ENCODE measurements at places on chromosomes 16 and 17.

- no peak for DNase-seq
Measured at GRCh38 chr16:68737046-68737729, at the start of gene CDH1. Gene CDH1, plus strand, starts transcription at chr16:68737292. Its CDS starts 124 bp downstream, at chr16:68737416.

GRCh38 chr17:9905902-9906301 lies 831 bp upstream of the RCVRN start:
- no peak for DNase-seq

- DNase-seq, result no peak
Measured at GRCh38 chr16:85029408-85029784, 1.8 kb downstream of the KIAA0513 start.

DNA sequence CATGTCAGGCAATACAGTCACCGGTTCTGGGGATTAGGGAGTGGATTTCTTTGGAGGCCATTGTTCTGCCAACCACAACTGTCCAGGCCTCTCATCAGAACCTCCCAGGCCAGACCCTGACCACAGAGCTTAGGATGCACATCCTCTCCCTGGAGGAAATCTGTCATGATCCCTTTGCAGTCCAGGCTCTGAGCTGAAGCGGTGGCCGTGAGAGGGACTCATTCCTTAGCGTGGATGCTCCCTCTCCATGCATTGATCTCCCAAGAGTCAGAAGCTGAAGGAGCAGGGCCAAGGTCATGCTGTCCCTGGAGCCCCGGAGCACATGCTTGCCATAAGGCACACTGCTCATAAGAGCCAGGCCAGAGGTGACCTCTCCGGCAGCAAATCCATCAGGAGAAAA lies 181.4 kb downstream of the COPRS start:
- DNase-seq, result no peak

DNA sequence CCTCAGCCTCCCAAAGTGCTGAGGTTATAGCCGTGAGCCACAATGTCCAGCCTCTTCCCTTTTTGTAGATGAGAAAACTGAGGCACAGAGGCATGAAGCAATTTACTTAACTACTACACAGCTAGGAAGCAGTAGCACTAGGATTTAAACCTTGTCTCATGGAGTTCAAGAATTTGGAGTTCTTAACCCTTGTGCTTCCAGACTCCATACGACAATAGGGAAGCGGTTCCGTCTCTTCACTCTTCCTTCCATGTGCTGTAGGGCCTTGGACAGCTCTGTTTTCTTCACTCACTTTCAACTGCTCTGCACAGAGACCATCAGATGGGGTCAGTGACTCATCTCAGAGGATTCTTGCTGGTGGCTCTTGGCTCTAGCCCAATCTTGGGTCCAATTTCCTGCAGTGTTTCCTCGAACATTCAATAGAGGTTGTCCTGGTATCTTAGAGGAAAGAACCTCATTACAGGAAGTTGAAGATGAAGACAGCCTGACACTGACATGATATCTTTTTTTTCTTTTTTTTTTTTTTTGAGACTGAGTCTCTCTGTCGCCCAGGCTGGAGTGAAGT lies 19.3 kb downstream of the ITGAL start:
- DNase-seq, result no peak

DNA sequence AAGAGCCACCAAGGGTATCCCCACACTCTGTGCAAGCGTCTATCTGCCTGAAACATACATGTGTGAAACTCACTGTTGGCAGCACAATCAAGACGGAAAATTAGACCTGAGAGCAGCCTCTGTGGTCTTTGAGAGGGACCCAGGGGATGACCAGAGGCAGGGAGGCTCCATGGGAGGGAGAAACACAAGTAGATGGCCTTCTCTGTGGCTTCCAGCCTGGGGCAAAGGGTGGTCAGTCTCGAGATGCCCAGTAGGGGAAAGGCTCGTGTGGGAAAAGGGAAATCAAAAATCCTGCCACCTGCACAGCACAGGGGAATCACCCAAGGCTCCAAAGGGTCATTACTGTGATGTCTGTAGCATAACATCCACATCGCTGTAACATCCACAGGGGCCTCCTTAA lies 823.3 kb downstream of the KCNJ18 start:
- DNase-seq, result no peak

DNA sequence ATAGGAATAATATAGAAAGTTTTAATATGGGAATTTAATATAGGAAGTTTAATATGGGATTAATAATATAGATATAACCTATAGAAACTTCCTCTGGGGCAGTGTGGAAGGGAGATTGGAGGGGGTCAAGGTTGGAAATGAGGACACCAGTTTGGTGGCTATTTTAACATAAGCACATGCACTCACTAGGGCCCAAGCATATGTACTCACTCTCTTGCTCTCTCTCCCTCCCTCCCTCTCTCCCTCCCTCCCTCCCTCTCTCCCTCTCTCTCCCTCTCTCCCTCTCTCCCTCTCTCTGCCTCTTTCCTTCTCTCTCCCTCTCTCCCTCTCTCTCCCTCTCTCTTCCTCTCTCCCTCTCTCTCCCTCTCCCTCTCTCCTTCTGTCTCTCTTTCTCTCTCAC lies 528.1 kb downstream of the NPIPA7 start:
- DNase-seq, result no peak

GRCh38 chr17:10031606-10032005 lies 126.5 kb upstream of the RCVRN start:
- DNase-seq, result no peak

DNA sequence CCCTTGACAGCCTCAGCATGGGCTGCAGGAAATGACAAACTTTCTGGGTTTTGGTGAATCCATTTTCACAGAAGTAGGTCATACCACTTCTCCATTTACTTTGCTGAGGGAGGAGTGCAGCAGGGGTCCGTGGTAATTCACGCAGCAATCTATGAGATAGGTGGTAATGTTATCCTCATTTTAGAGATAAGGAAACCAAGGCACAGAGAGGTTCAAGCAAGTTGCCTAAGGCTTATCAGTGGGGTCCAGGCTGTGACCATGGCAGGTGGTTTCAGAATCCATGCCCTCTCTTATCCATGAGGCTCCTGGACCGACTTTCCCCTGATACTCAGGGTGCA lies 12.6 kb downstream of the TBX4 start:
- no peak for DNase-seq

DNA sequence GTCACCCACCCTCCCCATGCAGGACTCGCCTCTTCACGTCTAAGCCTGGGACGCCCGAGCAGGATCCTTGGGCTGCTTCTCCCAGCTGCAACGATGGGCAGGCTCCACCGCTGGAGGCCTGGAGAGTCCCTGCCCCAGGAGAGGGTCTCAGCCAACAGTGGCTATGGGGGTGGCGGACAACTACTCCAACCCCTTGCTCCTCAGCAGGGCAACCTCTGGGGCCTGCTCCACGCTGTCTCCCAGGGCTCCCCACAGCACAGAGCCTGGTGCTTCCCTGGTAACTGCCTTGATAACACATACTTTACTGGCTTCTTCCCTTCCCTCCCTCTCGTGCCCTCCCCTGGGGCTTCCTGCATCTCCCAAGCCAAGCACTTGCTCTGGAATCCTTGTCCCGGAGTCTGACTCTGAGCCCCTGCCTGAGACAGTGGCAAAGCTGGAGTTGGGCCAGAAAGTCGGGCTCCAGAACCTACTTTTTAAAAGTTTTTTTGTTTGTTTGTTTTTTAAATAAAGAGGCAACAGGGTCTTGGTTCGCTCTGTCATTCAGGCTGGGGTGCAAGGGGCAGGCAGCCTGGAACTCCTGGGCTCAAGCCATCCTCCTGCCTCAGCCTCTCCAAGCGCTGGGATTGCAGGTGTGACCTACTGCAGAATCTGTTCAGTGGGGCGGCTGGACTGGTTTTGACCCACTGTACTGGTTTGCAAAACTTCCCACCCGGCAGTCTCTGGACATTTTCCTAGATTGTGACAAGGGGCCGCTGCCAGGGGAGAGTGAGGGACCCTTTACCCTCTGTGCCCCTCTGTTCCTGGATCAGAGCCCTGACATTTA lies 99.4 kb downstream of the TNFRSF13B start:
- DNase-seq, result no peak

DNA sequence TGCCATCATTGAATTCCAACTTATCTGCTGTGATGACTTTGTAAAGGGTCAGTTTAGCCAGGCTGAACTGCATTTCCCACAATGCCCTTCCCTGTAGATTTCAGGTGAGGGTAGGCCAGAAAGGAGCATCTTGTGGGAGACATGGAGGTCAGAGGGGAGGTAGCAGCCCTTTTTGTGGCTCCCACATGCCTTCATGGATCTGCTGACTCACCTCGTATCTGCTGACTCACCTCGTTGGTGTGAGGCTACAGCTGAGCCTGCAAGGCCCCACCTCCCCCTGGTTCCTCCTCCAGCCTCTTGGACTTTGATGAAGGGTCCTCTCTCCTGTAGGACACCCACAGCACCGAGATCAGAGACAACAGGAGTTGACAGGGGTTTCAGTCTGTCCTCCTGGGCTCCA lies 102.5 kb downstream of the SALL1 start:
- no peak for DNase-seq

DNA sequence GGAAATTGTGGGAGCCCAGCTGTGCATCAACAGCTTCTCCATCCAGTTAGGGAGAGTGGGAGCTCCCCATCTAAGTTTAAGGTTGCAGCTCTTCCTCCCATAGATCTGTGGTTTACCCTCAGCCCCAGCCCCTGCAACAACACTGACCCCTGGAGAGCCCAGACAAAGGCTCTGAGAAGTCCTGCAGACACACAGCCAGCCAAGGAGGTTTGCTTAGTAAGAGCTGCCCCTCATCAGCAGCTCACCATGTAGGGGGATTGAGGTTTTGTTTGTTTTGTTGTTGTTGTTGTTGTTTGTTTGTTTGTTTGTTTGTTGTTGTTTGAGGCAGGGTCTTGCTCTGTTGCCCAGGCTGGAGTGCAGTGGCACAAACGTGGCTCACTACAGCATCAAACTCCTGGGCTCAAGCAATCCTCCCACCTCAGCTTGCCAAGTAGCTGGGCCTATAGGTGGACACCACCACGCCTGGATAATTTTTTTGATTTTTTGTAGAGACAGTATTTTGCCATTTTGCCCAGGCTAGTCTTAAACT lies 138.6 kb downstream of the CLEC16A start:
- no peak for DNase-seq

- DNase-seq, result no peak
Measured at GRCh38 chr17:50423553-50424159, 2.4 kb upstream of the ACSF2 start.

DNA sequence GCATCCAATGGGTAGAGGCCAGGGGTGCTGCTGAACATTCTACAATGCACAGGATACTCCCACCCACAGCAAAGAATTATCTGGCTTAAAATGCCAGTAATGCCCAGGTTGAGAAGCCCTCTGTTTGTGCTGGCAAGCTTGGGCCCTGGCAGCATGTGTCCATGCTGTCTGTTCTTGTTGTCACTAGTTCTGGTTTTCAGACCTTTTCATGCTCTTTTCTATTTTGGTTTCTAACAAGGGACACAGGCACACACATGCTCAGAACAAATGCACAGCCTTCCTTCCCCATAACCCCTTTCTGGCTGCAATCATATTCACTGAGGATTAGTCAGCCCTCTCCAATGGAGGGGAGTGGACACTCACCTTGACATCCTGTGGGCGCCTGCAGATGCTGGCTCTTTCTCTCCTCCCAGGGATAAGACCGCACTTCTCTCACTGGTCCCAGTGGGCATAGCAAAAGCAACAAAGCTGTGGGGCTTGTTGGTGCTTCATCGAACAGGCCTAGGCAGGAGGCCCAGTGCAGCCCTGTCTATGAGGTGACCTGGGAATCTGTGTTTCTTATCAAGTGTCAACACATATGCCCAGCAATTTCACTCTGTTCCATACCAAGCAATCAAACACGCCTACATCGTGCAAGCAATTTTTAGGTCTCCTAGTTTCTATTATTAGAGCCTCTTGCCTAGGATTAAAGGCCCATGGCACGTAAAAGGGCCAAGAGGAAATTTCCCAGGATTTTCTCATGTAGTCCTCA lies 271.1 kb upstream of the CCL2 start:
- no peak for DNase-seq

DNA sequence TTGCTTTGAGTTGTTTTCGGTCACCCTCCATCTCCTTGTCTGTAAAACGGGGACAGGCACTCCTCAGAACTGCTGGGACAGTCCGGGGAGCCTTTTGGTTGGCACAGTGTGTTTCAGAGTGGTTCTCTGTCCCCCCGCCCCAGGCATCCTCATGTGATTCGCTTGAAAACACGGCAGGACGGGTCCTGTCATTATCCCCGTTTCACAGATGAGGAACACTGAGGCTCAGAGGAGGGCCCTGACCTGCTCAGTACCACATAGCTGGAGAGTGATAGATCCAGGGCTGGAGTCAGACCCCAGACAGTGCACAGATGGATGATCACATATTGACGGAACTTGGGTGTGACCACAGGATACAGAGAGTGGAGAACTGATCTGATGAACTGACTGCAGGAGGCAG lies 13.5 kb upstream of the ADGRG1 start:
- no peak for DNase-seq

GRCh38 chr16:20910781-20911321 lies 10.3 kb downstream of the LYRM1 start:
- no peak for DNase-seq

DNA sequence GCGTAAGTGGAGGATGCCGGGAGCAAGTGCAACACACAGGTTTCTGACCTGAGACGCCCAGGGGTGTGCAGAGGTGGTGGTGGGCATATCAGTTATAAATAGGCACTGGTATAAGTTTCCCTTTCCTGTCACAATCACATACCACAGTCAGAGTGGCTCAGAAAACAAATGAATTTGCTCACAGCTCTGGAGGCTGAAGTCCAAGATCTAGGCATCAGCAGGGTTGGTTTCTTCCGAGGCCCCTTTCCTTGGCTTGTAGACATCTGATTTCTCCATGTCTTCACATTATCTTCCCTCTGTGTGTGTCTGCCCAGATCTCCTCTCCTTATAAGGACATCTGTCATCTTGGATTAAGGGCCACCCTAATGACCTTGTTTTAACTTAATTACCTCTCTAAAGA lies 250.5 kb upstream of the TNRC6C start:
- no peak for DNase-seq

GRCh38 chr16:11423315-11424117 lies 78.3 kb downstream of the RMI2 start:
- no peak for DNase-seq

DNA sequence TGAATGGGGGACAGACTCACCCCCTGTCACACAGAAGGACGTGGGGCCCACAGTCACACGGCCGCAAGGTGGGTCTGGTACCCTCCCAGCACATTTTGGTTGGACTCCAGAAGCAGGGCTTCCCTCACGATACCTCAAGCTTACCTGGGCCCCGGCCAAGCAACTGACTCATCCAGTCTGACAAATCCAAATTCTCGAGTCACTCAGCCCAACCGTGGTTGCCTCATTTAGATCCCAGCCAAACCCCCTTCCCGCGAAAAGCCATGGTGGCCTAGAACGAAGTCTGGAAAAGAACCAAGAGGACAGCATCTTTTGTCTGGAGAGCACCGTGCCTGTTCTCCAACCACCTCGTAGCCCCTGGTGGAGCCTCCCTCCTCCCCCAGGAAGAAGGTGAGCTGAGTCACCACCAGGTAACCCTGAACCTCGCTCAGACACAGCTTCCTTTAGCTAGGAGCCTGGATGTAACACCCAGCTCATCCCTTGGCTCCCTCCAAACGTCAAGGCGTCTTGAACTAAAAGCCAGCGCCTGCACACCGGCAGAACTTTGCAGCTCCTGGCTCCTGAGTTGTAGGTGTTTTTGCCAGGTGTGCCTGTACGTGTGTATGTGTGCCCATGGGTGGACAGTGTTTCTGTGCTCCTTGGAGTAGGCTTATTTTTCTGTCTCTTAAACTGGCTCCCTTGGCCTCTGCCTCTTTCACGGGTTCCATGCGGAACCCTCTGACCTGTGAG lies 78.9 kb downstream of the CMIP start:
- no peak for DNase-seq

GRCh38 chr16:85916141-85916890 lies 17.4 kb downstream of the IRF8 start:
- DNase-seq, result no peak

Data from stimulated activated CD4-positive, alpha-beta T cell treated with anti-CD3 and anti-CD28 coated beads, Interleukin-1b, Interleukin-23, amount 100 ng/mL, for 4 hours (primary cell).